ENCODE measurements at places on chromosomes 6 and 20. TPM values are rescaled to one million over a fixed set of nuclear protein-coding genes. Genes with fewer than 3 reads are reported as not detected.

DNA sequence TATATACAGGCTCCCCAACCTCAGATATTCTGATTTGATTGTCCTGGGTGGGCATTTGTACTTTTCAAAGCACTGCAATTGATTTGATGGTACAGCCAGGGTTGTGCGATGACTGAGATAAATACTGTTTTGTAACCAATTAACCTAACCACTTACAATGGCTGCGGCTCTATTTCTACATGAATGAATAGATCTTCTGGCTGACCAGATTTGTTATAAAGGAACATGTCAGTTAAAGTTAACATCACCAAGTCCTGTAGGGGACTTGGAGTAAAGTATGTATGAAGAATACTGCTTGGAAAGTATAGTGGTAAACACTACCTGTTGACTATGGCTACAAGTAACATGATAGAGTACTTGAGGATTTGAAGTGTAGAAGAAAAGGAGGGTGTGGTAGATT is 369.2 kb upstream of the JAG1 start:
- H3K4me3 ChIP-seq, result no peak overlapping the region
- H3K27me3 ChIP-seq, result no peaks in the 10 kb centered on the region
- no peaks in the 10 kb centered on the region for H3K36me3 ChIP-seq
- DNase-seq, result no peak

GRCh38 chr20:37925265-37926165 is 22.6 kb downstream of the VSTM2L start:
- H3K36me3 ChIP-seq, result no peaks in the 10 kb centered on the region
- no peaks in the 10 kb centered on the region for H3K4me1 ChIP-seq
- no peak for DNase-seq
- peaks cover 10% of the 10 kb centered on the region for H3K27me3 ChIP-seq
- H3K4me3 ChIP-seq, result no peak overlapping the region

DNA sequence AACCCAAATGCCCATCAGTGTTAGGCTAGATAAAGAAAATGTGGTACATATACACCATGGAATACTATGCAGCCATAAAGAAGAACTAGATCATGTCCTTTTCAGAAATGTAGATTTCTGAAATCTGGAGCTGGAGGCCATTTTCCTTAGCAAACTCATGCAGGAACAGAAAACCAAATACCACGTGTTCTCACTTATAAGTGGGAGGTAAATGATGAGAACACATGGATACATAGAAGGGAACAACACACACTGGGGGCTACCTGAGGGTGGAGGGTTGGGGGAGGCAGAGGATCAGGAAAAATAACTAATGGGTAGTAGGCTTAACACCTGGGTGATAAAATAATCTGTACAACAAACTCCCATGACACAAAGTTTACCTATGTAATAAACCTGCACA is 188.9 kb upstream of the PRND start:
- H3K36me3 ChIP-seq, result no peaks in the 10 kb centered on the region
- DNase-seq, result no peak
- H3K4me1 ChIP-seq, result no peaks in the 10 kb centered on the region
- H3K4me3 ChIP-seq, result no peak overlapping the region
- no peaks in the 10 kb centered on the region for H3K27me3 ChIP-seq

DNA sequence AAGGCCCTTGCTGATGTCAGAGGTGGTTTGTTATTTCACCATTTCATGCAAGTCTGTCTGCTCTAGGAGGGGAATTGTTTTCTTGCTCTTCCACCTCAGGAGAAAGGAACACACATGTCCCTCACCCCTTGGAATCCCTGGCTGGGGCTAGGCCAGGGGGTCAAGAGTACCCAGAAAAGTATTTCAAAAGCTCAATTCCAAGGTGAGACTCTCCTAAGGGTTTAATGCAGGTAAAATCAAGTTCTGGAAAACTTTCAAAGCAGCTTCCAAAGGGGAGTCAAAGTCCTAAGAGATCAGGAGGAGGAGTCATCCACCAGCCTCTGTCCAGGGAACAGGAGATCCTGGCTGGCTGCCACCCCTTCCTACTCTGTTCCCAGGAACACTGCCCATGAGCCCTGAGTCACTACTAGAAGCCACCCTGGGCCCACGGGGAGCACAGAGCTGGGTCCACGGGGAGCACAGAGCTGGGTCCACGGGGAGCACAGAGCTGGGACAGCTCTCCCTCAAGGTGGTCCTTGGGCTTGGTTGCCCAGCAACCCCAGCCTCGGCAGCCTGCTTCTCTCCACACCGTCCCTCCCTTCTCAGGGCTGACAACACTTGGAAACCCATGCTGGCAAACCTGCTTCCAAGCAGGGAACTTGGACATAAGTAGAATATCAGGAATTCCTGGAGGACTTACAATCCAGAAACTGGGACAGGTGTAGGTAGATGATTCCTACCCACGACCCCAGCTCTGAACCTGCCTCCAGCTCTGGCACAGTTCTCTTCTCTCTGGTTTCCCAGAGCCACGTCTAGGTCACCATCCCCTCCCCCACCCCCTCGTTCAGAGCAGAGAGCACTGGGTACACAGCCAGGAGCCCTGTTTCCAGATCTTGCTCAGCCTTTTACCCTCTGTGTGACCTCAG is 35.3 kb upstream of the CDKN1A start:
- peak overlapping the region; percentile 33 for H3K27ac ChIP-seq
- H3K27me3 ChIP-seq, result no peaks in the 10 kb centered on the region
- H3K36me3 ChIP-seq, result no peaks in the 10 kb centered on the region
- DNase-seq, result peak; percentile 96

DNA sequence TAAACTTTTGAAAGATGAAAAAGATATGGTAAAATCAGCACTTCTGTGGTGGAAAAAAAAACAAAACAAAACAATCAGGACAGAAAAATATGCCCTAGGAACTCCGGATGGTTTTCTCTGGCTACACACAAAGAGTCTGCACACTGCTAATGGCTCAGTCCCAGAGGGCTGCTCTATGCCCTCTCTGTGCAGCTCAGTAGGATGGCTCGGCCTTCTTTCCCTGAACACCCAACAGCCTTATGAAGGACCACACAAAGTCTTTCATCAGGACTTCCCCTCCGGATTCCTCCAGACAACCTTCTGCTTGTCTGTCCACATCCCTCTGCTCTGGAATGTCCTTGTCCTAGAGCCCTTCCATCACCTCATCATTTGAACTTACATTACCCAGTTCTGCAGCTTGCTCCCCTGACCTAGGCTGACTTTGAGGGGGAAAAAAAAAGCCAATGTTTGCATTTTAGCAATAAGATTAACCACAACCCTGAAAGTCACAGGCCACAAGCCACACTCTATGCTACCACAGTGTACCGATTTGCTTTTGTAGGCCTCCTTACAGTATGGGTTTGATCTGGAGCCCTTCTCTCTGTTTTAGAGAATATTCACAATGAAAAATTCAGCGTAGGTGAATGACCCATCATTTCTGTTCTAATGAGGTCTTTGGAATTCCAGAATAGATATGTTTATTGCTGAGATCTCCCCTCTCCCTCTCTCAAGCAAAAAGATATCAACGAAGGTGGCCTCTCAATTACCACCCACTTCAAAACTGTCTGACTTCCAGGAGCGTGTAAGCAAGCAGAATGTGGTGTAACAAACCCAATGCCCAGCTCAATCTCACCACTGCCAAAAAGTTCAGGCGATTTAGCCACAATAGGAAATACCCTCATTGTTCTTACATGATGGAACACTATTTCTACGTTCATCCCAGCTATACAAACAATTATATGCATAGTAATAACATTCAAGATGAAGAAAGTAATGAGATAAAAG is 164.0 kb downstream of the GMDS start:
- DNase-seq, result no peak
- peaks cover 5% of the 10 kb centered on the region for H3K4me1 ChIP-seq
- H3K36me3 ChIP-seq, result no peaks in the 10 kb centered on the region

GRCh38 chr6:132067286-132067685 is 116.1 kb upstream of the CCN2 start:
- peak; percentile 57 for DNase-seq
- no peak overlapping the region for H3K4me3 ChIP-seq

DNA sequence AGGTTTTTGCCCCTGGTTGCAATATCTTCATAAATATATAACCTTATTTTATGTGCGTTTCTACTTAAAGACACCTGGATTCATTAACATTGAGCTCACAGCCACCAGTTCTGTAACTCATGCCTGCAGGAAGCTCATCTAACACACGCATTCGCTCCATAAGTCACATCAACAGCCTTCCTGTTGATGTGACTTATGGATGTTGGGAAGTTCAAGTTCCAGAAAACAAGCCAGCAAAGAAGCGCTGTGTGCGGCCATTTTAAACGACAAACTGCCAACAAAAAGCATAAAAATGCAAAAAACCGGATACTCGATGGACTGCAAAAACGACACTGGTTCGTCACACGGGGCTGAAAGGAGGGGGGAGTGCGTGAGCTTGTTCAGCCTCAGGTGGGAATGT is 77.9 kb upstream of the NFATC2 start:
- no peaks in the 10 kb centered on the region for H3K4me1 ChIP-seq
- H3K36me3 ChIP-seq, result no peaks in the 10 kb centered on the region
- H3K27me3 ChIP-seq, result no peaks in the 10 kb centered on the region

GRCh38 chr20:10713161-10713560 is 39.4 kb upstream of the JAG1 start:
- H3K4me3 ChIP-seq, result no peak overlapping the region
- H3K27ac ChIP-seq, result no peak overlapping the region
- H3K36me3 ChIP-seq, result no peaks in the 10 kb centered on the region
- peaks cover 29% of the 10 kb centered on the region for H3K4me1 ChIP-seq

- H3K4me1 ChIP-seq, result peaks cover 35% of the 10 kb centered on the region
- no peak for DNase-seq
- H3K27me3 ChIP-seq, result no peaks in the 10 kb centered on the region
- no peak overlapping the region for H3K4me3 ChIP-seq
Measured at GRCh38 chr6:127200114-127200513, 66.5 kb upstream of the RNF146 start.

- no peak overlapping the region for H3K4me3 ChIP-seq
- no peak overlapping the region for H3K27ac ChIP-seq
- no peaks in the 10 kb centered on the region for H3K4me1 ChIP-seq
Measured at GRCh38 chr6:43393602-43394001, 24.2 kb upstream of the ZNF318 start.

GRCh38 chr6:84078335-84078734 is 44.8 kb downstream of the MRAP2 start:
- DNase-seq, result no peak
- H3K27ac ChIP-seq, result no peak overlapping the region
- H3K36me3 ChIP-seq, result no peaks in the 10 kb centered on the region
- H3K27me3 ChIP-seq, result no peaks in the 10 kb centered on the region
- no peak overlapping the region for H3K4me3 ChIP-seq

- DNase-seq, result peak; percentile 56
- no peak overlapping the region for H3K4me3 ChIP-seq
- H3K36me3 ChIP-seq, result no peaks in the 10 kb centered on the region
- H3K4me1 ChIP-seq, result no peaks in the 10 kb centered on the region
- no peak overlapping the region for H3K27ac ChIP-seq
Measured at GRCh38 chr6:146785001-146785585, 186.3 kb downstream of the ADGB start.

- H3K27me3 ChIP-seq, result no peaks in the 10 kb centered on the region
- DNase-seq, result no peak
- H3K4me3 ChIP-seq, result no peak overlapping the region
- no peak overlapping the region for H3K27ac ChIP-seq
- no peaks in the 10 kb centered on the region for H3K36me3 ChIP-seq
- H3K4me1 ChIP-seq, result no peaks in the 10 kb centered on the region
Measured at GRCh38 chr20:5797843-5798462, 47.8 kb downstream of the SHLD1 start.

DNA sequence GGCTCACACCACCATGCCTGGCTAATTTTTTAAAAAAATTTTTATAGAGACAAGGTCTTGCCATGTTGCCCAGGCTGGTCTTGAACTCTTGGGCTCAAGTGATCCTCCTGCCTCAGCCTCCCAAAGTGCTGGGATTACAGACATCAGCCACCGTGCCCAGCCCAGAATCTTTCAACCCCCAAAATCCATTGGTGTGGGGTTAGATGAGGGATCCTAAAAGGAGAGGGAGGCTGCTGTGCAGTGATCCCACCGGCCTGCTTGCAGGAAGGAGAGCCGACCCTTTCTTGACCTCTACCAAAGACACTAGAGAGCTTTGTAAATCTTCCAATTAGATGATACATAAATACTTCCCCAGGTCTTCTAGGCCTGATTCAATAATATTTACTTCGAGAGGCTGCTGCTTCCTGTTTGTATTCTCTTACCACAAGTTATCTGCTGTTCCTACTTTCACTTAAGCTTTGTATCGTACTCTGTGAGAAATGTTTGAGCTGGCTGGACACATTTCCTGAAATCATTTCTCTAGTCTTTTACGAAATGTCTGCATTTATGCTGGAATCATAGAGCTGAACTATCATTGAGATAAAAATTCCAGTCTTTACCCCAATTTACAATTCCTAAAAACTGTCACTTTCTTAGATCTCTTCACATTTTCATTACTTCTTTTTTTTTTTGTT is 49.3 kb upstream of the IER3 start:
- H3K4me1 ChIP-seq, result no peaks in the 10 kb centered on the region
- H3K27me3 ChIP-seq, result no peaks in the 10 kb centered on the region
- H3K27ac ChIP-seq, result peak overlapping the region; percentile 52
- H3K36me3 ChIP-seq, result no peaks in the 10 kb centered on the region

- peaks cover 13% of the 10 kb centered on the region for H3K4me1 ChIP-seq
- H3K36me3 ChIP-seq, result no peaks in the 10 kb centered on the region
- H3K27ac ChIP-seq, result no peak overlapping the region
- peak overlapping the region; percentile 77 for H3K4me3 ChIP-seq
- no peaks in the 10 kb centered on the region for H3K27me3 ChIP-seq
Measured at GRCh38 chr6:7087066-7087465, 20.7 kb upstream of the RREB1 start.

DNA sequence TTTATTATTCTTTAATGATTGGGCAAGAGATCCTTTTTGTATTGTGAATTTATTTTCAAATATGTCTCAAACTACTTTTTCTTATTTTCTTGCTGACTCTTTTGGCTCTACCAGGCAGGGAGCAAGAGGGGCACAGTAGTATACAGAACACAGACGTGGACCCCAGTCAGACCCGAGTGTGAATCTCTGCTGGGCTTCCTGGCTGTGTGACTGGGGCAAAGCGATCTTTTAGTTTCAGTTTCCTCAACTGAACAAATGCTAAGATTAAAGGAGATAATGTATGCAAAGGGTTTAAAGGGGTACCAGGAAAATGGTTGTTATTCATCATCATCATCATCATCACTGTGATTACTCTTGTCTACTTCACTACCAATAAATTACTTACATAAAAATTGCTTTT is 317.5 kb downstream of the HIVEP2 start:
- H3K27ac ChIP-seq, result no peak overlapping the region
- H3K4me3 ChIP-seq, result no peak overlapping the region
- no peaks in the 10 kb centered on the region for H3K27me3 ChIP-seq
- no peak for DNase-seq
- H3K36me3 ChIP-seq, result no peaks in the 10 kb centered on the region
- peaks cover 4% of the 10 kb centered on the region for H3K4me1 ChIP-seq

Gene SLC22A7
- polyA plus RNA-seq, result not detected

Gene CLPSL2
- polyA plus RNA-seq, result not detected

Gene PMEPA1
- polyA plus RNA-seq, result 12.5 TPM

Gene HRH3
- polyA plus RNA-seq, result not detected

Gene FKBP1C
- 1.6 TPM for polyA plus RNA-seq

Gene PNPLA1
- not detected for polyA plus RNA-seq

Gene BTN1A1
- not detected for polyA plus RNA-seq

Gene DIDO1
- 16.2 TPM for polyA plus RNA-seq

Gene POM121L2
- not detected for polyA plus RNA-seq

Gene OOEP
- not detected for polyA plus RNA-seq

All from GM23248 (cell line).